ENCODE measurements at places on chromosomes 16 and 17. TPM values are rescaled to one million over a fixed set of nuclear protein-coding genes. Genes with fewer than 3 reads are reported as not detected.

- no peak overlapping the region for H3K27ac ChIP-seq
- peaks cover 13% of the 10 kb centered on the region for H3K36me3 ChIP-seq
- H3K4me1 ChIP-seq: peaks cover 7% of the 10 kb centered on the region
- peaks cover 4% of the 10 kb centered on the region for H3K27me3 ChIP-seq
- no peak for DNase-seq
Measured at GRCh38 chr17:39455919-39456318, 4.9 kb upstream of the MED1 start.

GRCh38 chr17:63533433-63534077 lies 10.4 kb downstream of the KCNH6 start:
- H3K27ac ChIP-seq: no peak overlapping the region
- peaks cover 38% of the 10 kb centered on the region for H3K27me3 ChIP-seq
- no peak for DNase-seq

KRT23 gene
- not detected for total RNA-seq

DNA sequence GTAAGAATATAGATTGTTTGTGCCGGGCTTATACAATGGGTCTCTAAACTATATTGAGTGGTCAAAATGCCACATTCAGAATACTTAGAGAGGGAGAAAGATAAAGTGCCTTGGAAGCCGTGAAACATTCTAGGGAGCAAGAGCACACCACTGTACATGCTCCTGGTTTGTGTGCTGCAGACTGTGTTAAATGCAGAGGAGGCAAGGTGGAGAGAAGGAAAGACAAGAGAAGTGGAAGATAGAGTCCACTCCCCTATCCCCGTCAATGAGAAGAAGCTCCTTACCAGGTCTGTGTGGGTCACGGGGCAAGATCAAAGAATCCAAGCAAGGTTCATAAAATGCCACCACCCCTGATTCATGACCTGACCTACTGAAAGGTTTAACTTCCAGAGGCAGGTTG lies 267.1 kb upstream of the TBX2 start:
- DNase-seq: no peak
- no peaks in the 10 kb centered on the region for H3K36me3 ChIP-seq
- H3K27me3 ChIP-seq: no peaks in the 10 kb centered on the region
- H3K27ac ChIP-seq: no peak overlapping the region

GRCh38 chr17:39461926-39462569 lies 762 bp downstream of the CDK12 start:
- peaks cover 29% of the 10 kb centered on the region for H3K4me1 ChIP-seq
- H3K36me3 ChIP-seq: peaks cover 34% of the 10 kb centered on the region
- DNase-seq: peak; percentile 9
- peak overlapping the region; percentile 99 for H3K27ac ChIP-seq

- DNase-seq: no peak
- no peaks in the 10 kb centered on the region for H3K4me1 ChIP-seq
- peaks cover 12% of the 10 kb centered on the region for H3K36me3 ChIP-seq
- H3K27ac ChIP-seq: no peak overlapping the region
Measured at GRCh38 chr16:88732961-88733294, 26.6 kb downstream of the CTU2 start.

DNA sequence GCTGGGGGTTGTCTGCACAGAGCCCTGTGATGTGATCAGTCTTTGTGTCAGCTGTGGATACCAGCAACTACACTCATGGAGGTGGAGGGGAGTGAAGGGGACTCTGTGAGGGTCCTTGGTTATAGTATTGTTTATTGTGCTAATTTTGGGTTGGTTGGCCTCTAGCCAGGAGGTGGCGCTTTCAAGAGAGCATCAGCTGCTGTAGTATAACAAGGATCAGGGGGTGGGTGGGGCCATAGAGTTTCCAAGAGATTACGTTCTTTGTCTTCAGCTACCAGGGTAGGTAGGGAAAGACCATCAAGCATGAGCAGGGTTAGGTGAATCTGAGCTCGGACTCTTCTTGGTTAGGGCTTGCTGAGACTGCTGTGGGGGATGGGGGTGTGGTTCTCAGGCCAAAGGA lies 97.1 kb upstream of the HS3ST3A1 start:
- DNase-seq: no peak
- H3K4me1 ChIP-seq: peaks cover 23% of the 10 kb centered on the region
- H3K27ac ChIP-seq: no peak overlapping the region
- no peak overlapping the region for H3K4me3 ChIP-seq
- peaks cover 1% of the 10 kb centered on the region for H3K27me3 ChIP-seq

Data from HFFc6 (cell line).